ENCODE measurements at places on chromosomes 2 and 18.

DNA sequence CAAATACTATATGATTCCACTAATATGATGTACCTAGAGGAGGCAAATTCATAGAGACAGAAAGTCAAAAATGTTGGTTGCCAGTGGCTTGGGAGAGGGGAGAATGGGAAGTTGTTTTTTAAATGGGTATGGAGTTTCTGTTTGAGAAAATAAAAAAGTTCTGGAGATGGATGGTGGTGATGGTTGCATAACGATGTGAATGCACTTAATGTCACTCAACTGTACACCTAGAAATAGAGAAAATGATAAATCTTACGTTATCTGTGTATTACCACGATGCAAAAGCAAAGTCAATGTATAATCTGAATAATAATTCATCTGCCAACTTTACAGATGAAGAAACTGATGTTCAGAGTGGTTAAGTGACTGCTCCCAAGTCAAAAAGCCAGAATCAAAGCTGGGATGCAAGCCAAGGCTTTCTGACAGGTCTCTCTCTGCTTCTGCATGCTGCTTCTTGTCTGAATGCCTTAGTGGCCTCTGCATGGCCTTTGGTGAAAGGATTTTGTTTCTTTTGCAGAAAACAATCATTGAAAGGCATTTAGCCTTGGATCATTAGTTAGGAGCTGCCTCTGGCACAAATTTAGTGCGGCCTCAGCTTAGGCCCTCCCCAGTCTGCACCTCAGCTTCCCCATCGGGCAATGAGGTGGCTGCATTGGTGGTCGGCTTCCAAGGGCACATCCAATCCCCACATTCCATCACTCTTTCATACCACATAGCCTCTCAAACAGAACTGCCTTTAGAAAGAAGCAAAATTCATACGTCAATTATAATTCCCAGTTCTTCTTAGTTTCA lies 46.5 kb upstream of the MYCN start:
- DNase-seq: no peak

- DNase-seq: no peak
These were observed 372.2 kb downstream of the MTX2 start for GRCh38 chr2:176641436-176641835.

DNA sequence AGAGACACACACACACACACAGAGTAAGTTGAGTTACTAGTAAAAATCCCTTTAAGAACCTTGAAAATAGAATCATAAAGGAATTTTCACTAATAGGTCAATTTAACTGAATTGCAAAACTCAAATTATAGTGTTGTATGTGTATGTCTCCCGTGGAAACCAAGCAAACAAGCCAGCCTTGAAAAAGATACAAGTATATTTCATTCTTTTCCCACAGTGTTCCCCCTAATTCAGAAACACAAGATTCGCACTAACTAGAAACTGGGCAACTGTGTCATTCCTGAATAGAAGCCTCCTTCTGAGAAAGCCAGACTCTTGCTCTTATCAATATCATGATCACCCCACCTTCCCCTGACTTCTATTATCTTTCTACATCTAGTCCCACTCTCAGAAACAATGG lies 229.5 kb downstream of the PIEZO2 start:
- no peak for DNase-seq

- DNase-seq: peak; percentile 51
These were observed 673 bp downstream of the PCBP1 start for GRCh38 chr2:70087702-70088597.

- DNase-seq: no peak
These were observed 177.2 kb downstream of the BCL11A start for GRCh38 chr2:60376252-60376651.

- DNase-seq: no peak
These were observed 140.1 kb downstream of the ACOXL start for GRCh38 chr2:110872521-110872920.

GRCh38 chr2:63300835-63301234 lies 250.2 kb downstream of the OTX1 start:
- DNase-seq: no peak

DNA sequence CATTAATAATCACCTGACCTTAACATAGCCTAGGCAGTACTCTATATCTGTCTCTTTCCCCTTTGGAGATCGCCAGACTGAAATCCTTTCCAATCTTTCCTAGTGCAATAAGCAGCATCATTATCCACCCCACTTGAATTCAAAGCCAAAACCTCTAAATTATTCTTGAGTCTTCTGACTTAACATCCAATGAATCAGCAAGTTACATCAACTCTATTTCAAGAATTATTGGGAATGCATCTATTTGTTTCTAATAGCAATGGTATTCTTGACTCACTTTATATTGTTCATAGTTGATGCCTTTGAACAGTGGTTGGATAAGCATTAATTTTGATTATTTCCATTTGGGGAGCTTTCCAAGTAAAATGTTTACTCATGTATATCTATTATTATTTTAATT lies 144.8 kb downstream of the ZNF804A start:
- no peak for DNase-seq
